ENCODE measurements at places on chromosomes 2 and 18.

- no peak for DNase-seq
Measured at GRCh38 chr18:11987527-11987926, 6.2 kb downstream of the IMPA2 start.

- DNase-seq = no peak
Measured at GRCh38 chr18:44758861-44759631, 78.4 kb downstream of the SETBP1 start.

DNA sequence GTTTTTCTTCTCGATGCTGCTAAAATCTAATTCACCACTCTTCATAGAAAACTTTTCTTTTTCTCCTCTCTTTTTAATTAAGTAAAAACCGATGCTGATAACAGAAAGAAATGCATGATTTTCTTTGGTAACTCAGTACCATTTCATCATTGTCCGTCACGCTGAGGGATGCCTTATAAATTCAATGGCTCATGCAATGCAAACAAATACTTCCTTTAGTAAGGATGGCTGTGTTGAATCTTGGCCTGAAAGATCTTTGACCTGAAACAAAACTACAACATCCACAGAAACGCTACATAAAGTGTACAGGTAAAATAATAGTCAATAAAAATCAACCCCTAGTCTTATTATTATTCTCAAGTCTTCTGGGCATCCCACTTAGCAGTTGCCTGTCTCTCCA is 261.4 kb downstream of the SLC8A1 start:
- DNase-seq = no peak

GRCh38 chr2:119678021-119678656 is 862 bp upstream of the TMEM177 start:
- DNase-seq = peak; percentile 13

Measured in activated CD4-positive, alpha-beta T cell treated with anti-CD3 and anti-CD28 coated beads, Interleukin-2, amount 50 U/mL, for 4 hours (primary cell).